Activated T-cell treated with anti-CD3 and anti-CD28 coated beads, Interleukin-2, amount 50 U/mL, for 48 hours (primary cell): ENCODE measurements at places on chromosomes 2 and 18.

GRCh38 chr2:29245742-29246382, 130.6 kb downstream of the CLIP4 start:
- no peak for DNase-seq

- no peak for DNase-seq
Measured at GRCh38 chr2:119119076-119119785, 39.3 kb downstream of the C1QL2 start.

GRCh38 chr2:19751631-19752030, 150.2 kb downstream of the TTC32 start:
- DNase-seq: no peak

- DNase-seq: no peak
Measured at GRCh38 chr2:64861452-64862397, 127.5 kb upstream of the SLC1A4 start.

DNA sequence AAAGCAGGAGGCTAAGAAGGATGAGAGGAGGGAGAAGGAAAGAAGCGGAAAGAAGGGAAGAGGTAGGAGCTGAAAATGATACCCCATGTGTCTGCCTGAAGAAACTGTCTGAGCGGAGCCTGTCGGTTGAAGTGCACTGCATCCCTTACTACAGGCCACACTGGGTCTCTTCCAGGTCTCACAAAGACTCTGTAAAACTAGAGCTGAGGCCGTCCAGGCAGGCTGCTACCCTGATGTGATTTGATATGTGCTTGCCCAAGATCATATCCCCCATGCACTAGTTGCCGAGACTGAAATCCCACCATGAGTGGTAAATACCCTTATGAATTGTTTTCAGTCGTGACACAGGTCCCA, 134.4 kb downstream of the MAIP1 start:
- no peak for DNase-seq

GRCh38 chr2:108364676-108365297, 13.0 kb upstream of the SULT1C4 start:
- DNase-seq: no peak

DNA sequence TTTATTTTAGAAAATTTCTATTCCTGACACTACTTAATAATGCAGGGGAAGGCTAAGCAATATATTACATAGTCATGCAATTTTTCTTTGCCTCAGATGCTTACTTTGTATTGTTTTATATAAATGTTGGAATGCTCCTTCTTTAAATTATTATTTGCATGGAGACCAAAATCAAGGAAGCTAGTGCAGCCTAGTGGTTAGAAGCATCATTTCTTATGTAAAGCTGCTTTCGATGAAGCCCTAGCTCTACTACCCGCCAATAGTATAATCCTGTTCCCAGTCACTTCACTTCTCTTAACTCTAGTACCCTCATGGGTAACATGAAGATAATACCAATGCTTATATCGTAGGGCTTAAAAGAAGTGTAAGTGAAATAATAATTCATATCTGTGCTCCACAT, 198.9 kb downstream of the LRATD1 start:
- no peak for DNase-seq

DNA sequence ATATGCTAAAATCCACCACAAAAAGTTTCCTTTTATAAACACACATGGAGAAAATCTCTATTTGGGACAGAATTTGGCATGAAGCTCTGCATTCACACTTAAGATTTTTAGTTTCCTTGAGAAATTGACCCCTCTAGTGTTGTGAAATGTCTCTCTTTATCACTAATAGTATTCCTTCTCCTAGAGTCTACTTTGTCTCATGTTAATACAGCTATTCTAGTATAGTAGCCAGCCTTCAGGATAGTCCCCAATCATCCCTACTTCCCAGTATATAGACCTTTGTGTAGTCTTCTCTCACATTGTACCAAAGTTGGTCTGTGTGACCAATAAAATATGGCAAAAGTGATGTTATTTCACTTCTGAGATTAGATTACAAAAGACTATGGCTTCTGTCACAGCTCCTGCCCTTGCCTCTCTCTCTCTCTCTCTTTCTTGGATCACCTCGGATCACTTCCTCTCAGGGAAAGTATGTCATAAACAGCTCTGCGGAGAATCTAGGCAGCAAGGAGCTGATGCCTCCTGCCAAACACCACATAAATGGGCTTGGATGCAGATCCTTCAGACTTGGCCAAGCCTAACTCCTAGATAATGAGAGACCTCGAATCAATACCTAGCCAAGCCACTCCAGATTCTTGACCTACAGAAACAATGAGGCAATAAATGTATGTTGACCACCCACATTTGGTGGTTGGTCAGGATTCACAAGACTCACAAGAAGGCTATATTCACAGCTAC, 59.7 kb upstream of the NABP1 start:
- peak; percentile 24 for DNase-seq

DNA sequence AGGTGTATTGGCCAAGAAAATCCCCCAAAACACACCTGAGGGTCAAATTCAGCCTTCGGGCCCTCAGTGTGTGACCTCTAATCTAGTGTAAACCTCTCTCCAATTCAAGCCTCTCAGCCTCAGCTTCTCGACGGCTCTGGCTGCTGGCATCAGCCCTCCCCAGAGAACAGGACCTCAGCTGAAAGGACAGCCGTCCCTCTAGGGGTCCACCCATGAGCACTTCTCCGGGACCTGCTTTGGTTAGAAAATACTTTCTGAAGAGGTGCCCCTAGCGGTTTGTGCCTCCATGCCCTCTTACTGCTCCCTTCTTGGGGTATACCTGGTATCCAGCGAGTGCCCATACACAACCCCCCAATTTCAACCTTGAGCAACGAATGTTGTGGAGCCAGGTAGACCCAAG, 48.8 kb downstream of the INHBB start:
- DNase-seq: peak; percentile 7

DNA sequence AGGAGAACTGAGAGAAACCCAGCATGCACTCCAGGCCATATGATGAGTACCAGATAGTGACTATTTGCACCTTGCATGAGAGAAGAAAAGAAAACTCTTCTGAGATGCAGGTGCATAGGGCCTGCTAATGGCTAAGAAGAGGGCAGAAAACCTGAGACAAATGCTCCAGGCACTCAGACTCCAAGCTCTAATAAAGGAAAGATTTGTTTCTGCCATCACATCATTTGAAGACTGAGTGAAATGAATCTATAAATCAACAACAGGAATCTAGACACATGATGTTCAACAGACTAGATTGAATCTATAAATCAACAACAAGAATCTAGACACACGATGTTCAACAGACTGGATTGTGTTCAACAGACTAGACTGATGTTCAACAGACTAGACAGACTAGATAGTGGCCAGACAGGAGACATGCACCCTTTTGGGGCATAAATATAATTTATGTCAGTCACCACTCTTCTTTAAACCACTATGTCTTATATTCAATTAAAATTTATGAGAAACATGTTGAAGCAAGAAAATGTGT, 482.7 kb upstream of the UBE2E3 start:
- DNase-seq: no peak

GRCh38 chr2:14577843-14578242, 54.7 kb upstream of the LRATD1 start:
- DNase-seq: no peak

DNA sequence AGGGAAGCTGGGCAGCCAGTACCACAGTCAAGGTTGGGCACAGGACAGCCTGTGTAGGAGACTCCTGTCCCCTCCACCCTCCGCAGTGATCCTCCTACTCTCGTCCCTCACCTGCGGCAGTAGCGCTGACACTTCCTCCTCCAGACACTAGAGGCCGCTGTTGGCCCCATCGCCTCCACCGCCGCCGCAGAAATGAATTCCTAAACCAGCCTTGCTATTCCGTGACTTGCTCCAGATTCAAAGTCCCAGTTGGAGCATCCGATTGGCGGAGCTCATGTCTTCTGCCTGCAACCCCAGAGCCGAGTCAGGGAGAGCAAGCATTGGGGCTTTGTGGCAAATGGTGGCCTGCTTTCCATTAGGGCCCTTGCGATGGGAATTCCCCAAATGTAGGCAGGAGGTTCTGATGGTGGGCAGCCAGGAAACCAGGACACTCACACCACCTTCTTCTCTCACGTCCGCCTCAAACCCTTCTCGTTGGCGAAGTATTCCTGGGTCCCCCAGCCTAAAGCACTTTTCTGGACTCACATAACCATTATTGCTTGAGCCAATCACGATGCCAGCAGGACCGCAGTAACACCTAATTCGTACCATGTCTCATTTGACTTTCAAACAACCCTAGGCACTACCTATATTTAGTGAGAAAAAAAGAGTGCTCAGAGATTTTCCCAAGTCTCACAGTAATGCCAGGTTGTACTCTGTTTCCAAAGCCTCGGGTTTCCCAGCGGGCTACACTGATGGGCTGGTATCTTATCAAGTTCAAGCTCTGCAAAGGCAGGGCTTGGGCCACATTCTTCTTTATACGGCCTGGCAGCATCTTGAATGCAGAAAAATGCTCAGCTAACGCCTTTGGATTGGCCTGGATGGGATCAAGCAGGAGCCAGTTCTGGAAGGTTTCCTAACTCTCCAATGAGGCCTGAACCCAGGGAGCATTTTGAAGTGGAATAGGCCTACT, 1.2 kb upstream of the DNAJB2 start:
- DNase-seq: peak; percentile 89

- DNase-seq: no peak
Measured at GRCh38 chr2:231597014-231597611, 4.4 kb downstream of the TEX44 start.

GRCh38 chr2:121790276-121790956, 35.0 kb downstream of the TSN start:
- no peak for DNase-seq

DNA sequence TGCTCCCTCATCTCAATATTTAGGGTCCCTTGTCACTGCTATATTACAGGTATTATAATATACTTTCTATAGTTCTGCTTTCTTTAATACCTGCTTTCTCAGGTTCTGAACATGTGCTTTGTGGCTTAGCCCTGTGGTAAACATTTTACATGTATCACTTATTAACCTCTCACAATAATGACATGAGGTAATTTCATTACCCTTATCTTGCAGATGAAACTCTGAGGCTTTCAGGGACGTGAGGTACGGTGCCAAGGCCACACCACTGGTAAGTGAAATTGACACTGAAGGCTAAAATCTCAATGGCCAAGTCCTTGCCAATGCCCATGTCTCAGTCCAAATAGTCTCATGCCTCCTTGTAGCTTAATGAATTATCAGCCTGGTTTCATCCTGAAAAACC, 21.7 kb downstream of the LINC00305 start:
- DNase-seq: no peak

- DNase-seq: no peak
Measured at GRCh38 chr2:14647714-14648113, 15.2 kb downstream of the LRATD1 start.

- no peak for DNase-seq
Measured at GRCh38 chr2:234462218-234462992, 34.5 kb downstream of the ARL4C start.

DNA sequence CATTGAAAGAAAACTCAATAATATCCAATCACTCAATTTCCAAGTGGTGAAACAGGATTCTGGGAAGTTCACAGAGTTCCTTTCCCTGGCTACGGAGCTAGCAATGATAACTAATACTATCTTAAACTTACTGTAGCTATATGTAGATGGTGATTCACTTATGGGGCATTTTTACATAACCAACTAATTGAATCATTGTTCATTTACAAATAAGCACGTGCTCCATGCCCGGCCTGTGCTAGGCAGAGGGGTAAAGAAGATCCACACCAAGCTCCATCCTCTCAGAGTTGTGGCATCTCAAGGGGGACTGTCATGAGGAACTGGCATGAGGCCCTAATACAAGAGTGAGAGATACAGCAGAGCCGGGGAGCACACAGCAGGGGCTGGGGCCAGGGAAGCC, 176.3 kb downstream of the ANKRD30B start:
- no peak for DNase-seq

- no peak for DNase-seq
Measured at GRCh38 chr18:45556222-45556621, 59.1 kb upstream of the SLC14A2 start.

- DNase-seq: no peak
Measured at GRCh38 chr2:190891372-190891771, 10.8 kb downstream of the GLS start.
